ENCODE measurements at places on chromosomes 4 and X.

DNA sequence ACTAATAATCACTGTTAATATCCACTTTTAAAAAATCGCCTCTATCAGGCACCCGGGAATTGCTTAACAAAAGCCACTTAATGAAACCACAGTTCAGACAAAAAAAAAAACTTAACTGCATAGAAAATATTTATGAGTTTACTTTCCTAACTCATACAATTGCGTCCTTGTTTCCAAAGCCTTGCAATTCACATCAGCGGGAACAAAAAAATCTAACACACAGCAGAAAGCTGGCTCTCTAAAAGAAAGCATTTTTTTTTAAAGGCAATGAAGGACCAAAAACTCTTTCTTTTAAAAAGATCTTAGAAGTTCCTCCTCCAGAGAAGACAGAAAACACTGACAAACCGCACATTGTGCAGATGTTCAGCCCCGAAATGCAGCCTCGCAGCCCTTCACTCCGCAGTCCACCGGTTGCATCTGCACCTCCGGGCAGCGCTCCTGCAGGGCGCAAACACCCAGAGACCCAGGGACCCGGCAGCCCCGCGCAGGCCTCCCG, 812 bp downstream of the FAT1 start:
- DNase-seq: no peak

DNA sequence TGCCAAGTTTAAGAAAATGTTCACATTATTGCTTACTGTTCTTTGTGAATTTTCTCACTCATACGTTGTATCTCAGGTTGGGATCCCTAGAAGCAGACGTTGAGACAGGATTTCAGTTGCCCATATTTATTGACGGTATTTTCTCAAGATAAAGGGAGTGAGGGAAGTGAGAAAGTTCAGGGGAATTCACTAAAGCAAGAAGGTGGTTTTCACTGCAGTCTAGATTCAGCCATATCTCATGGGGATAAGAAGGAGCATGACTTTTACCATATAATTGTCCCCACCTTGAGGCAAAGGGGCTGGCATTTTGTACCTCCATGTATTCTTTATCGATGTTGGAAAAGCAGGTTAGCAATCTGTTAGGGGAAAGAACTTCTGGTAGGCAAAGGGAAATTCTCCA, 543.0 kb downstream of the CCSER1 start:
- no peak for DNase-seq

GRCh38 chr4:7144374-7145290, 47.7 kb upstream of the SORCS2 start:
- DNase-seq: no peak

- no peak for DNase-seq
Observed at GRCh38 chr4:40844261-40844660, 94.5 kb downstream of the NSUN7 start.

DNA sequence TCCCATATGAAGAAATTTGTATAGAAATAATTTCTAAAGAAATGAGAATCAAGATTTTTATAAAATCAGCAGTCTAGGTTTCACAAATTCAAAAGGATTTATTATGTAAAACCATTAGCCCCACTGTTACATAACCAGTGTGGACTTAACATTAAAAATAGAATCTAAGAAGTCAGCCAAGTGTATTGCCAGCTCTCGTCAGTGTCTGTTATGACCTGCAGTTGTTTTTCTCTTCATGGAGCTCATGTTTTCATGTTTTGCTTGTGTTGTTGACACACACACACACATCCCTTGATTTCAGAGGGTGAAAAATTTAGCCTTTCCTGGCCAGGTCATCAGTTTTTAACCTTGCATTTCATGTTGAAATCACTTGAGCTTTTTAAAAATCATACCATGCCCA, 39.5 kb downstream of the USP38 start:
- no peak for DNase-seq

DNA sequence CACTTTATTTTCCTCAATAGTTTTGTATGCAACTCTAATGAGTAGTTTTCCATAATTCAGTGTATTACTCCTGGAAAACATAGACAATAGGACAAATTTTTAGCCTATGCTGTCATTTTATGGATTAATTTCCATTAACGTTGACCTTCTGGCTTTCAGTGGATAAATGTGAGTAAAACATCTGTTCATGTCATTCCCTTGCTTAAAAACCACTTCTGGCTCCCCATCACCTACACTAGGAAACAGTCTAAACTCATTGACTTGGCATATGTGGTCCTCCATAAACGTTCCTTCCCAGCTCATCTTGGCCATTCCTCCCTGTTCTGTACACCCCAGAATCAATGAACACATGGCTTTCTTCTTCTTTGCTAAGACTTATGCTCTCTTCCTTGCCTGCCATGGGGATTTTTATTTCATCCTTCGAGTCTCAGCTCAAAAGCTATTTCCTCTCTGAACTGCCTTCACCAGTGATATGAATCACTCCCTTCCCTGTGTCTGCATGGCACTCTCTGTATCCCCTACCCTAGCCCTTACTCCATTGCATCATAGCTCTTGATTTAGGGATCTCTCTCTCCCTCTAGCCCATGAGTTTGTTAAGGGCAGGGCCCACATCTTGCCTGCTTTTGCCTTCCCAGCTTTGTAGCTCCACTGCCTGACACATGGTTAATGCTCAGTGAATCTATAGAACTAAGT, 34.8 kb downstream of the DOCK11 start:
- DNase-seq: no peak

GRCh38 chr4:99234331-99235010, 15.4 kb upstream of the ADH6 start:
- DNase-seq: no peak

DNA sequence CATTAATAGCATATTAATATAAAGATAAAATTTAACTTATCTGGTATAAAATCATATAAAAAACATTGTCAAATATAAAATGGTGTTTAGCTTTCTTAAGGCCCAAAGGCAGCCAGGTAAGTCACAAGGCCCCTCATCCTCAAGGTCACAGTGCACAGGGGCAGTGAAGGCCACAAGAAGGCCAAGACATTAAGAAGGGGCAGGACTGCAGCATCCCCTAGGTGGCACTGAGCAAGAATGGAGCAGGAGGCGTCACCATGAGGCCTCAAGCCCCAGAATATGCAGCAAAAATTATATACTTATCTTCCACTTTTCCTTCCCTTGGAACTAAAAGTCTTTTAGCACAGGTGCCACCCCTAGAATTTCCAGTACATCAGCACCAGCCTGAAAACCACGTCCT, 49.5 kb upstream of the MAGEA8 start:
- no peak for DNase-seq

GRCh38 chrX:10990418-10990817, 120.7 kb upstream of the HCCS start:
- no peak for DNase-seq

- DNase-seq: no peak
Observed at GRCh38 chr4:121714548-121714947, 17.8 kb upstream of the ANXA5 start.

- no peak for DNase-seq
Observed at GRCh38 chrX:154348114-154348531, 26.3 kb downstream of the FLNA start.

GRCh38 chr4:144845411-144845810, 199.5 kb downstream of the HHIP start:
- DNase-seq: no peak

DNA sequence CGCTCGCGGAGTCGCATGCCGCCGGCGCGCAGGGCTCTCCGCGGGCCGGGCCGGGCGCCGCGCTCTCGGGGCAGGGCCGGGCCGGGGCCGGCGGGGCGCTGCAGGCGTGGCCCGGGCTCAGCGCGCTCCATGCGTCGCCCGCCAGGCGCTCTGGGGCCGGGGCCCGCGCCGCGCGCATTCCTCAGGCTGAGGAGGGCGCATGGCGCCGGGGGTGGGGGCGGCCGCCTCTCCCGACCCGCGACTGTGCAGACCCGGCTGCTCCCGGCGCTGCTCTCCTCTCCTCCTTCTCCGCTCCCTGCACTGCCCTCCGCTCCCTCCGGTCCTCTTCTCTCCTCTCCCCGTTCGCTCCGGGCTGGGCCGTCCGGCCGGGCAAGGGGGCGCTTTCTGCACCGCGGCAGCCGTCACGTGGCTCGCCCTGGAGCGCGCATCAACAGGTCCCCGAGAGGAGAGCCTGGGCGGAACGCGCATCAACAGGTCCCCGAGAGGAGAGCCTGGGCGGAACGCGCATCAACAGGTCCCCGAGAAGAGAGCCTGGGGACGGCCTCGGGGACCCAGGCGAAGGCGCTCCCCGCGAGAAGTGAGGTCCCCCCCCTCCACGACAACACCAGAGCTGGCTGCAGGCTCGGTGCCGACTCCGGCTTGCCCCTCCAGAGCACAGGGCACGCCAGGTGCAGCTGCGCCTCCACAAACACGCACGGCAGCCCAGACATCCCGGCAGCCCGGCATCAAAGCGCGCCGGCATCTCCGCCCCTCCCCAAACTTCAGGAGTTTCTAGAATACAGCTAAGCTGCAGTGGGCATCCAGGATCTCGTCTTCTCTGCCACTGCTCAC, 12.9 kb downstream of the PPP2R3B start:
- DNase-seq: peak; percentile 59

DNA sequence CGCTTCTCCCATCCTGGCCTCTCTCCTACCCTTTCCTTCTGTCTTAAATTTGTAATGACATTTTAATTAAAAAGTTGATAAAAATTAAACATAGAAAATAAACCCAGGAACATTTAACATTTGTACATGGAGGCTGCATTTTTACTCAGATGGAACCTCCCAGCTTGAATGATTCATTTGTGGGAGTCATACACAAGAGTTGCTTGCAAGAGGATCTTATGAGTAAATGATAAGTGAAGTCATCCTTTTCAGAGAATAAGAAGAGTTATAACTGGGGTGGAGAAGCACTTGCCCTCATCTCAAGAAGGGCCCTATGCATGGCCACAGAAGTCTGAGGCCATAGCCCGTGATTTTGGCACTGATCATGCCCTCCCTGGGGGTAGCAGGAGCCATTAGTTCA, 482.9 kb upstream of the BOD1L1 start:
- no peak for DNase-seq

- DNase-seq: no peak
Observed at GRCh38 chrX:10146346-10146745, 10.4 kb upstream of the CLCN4 start.

DNA sequence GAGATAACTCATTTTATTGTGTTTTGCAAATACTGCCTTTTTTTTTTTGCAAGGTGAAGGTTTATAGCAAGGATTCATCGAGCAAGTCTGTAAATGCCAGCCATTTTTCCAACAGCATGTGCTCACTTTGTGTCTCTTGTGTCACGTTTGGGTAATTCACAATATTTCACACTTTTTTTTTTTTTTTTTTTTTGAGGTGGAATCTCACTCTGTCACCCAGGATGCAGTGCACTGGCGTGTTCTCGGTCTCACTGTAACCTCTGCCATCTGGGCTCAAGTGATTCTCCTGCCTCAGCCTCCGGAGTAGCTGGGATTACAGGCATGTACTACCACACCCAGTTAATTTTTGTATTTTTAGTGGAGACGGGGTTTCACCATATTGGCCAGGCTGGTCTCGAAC, 1.9 kb downstream of the RNF4 start:
- DNase-seq: no peak

DNA sequence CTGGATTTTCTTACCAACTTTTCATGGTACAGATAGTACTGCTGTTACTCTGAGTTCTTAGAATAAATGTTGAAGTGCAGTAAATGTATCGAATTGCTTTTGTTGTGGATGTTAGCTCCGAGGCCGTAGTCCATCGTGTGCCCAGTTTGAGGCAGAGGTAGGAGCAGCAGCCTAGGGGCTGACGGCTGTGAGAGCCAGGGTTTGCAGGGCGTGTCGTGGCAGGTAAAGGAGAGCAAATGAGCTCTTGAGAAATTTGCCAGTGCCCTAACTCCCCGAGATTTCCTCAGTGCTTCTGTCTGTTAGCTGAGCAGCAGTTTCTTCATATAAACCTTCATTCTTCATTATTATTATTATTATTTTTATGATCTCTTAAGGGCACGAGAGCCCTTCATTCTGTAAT, 21.6 kb downstream of the PRIMPOL start:
- DNase-seq: no peak

DNA sequence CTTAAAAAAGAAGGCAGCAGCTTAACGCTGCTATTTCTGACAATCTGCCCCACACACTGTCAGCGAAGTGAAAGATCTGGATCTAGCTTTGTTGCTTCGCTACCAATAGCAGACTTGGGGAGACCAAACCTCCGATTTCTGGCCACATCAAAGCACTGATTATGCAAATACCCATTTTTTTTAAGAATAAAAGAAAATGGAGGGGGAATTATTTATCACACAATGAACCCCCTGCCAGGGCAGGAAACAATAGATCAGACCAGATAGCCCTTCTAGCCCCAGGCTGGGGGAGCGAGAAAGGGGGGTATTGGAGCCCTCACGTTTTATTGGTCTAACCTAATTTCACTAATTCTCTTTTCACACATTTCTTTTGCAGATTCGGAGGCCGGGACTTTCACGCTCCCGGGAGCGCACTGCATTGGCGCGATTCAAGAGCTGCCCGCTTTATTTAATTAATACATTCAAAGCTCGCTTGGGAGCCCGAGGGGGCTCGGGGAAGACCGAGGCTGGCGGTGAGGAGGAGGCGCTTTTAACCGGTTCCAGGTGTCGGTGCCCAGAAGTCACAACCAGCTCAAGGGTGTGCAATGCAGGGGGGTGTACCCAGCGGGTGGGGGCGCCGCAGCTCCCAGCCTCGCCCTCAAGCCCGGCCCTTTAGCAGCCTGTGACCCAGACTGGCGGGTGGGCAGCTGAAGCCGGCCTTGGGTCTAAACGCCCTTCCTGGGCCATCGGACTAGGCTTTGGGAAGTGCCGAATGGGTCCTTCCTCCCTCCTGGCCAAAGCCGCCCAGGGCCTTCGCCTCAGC, 5.5 kb downstream of the NEUROG2 start:
- peak; percentile 54 for DNase-seq

DNA sequence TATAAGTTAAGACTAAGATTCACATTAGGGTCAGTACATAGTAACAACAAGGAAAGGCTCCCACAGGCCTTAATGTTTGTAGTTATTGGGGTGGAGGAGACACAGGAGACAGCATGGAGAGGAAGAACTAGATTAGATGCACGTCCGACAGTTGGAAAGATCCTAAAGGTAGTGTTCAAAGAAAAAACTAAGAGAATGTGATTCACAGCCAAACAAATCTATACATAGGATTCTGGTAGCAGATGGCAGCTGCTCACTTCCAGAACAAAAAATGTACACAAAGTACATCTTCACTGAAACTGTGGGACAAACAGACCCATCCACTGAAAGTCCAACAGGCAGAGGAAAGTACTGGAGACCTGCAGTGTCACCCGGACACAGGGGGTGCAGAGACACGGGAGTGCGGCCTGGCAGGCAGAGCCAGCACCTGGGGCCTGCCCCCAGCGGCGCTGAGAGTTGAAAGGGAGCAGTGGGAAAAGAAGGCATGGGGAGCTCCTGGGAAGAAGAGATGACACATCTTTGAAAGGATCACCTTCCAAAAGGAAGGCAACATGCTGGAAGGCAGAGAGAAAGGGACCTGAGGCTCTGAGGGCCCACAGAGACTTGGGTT, 40.0 kb downstream of the NELFA start:
- DNase-seq: no peak

Measured in H9 (cell line).